ENCODE measurements at places on chromosomes 16 and 17.

- DNase-seq, result no peak
- peaks cover 25% of the 10 kb centered on the region for H3K4me1 ChIP-seq
- H3K4me3 ChIP-seq, result no peak overlapping the region
- peaks cover 5% of the 10 kb centered on the region for H3K36me3 ChIP-seq
- H3K27me3 ChIP-seq, result no peaks in the 10 kb centered on the region
- H3K27ac ChIP-seq, result peak overlapping the region; percentile 92
Observed at GRCh38 chr17:28937044-28937729, 14.1 kb downstream of the PHF12 start.

- H3K4me1 ChIP-seq, result peaks cover 20% of the 10 kb centered on the region
- peak; percentile 23 for DNase-seq
- H3K27me3 ChIP-seq, result no peaks in the 10 kb centered on the region
- peaks cover 9% of the 10 kb centered on the region for H3K36me3 ChIP-seq
- H3K27ac ChIP-seq, result peak overlapping the region; percentile 96
Observed at GRCh38 chr16:30761427-30761927, 385 bp downstream of the CFAP119 start.

DNA sequence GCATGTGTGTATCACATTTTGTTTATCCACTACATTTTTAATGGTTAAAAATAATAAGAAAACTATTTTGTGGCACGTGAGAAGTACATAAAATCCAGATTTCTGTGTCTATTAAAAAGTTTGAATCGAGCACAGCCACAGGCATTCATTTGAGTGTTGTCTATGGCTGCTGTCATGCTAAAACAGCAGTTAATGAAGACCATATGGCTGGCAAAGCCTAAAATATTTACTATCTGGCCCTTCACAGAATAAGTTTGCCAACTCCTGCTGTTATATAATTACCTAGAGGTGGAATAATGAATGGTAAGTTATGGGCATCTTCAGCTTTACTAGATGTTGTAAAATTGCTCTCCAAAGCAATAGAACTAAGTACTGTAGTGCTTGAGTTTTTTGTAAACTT lies 30.5 kb downstream of the TMEM98 start:
- no peak overlapping the region for H3K4me3 ChIP-seq
- no peaks in the 10 kb centered on the region for H3K27me3 ChIP-seq
- no peak overlapping the region for H3K27ac ChIP-seq
- no peak for DNase-seq
- H3K4me1 ChIP-seq, result peaks cover 25% of the 10 kb centered on the region

DNA sequence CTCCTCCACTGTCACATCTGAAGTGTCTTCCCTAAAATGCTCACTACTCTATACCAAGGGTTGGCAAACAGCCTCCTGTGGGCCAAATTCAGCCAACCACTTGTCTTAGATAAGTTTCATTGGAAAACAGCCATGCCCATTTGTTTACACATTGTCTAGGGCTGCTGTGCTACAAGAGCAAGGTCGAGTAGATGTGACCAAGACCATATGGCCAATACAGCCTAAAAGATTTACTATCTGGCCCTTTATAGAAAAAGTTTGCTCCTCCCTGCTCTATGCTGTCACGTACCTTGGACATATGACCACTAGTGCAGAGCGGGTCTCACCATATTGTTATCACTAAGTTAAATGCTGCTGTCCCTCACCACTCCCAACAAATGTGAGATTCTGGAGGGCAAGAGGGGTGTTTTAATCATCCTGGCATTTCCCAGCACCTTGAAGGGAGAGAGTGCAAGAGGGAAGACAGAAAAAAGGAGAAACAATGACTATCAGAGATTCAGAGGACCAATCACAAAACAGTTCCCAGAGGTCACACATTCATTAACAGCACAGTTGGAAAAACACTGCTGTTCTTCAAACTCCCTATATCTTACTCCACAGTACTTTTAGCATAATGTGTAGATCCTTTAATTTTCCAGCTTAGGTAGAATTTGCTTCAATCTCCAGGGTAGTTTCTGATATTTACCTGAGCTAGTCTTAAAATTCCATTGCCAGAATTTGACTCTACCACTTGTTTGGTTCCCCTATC lies 13.2 kb downstream of the LSM12 start:
- H3K27ac ChIP-seq, result peak overlapping the region; percentile 76
- H3K27me3 ChIP-seq, result no peaks in the 10 kb centered on the region
- no peak for DNase-seq
- peaks cover 10% of the 10 kb centered on the region for H3K36me3 ChIP-seq

- H3K4me3 ChIP-seq, result no peak overlapping the region
- peaks cover 6% of the 10 kb centered on the region for H3K36me3 ChIP-seq
- peak overlapping the region; percentile 44 for H3K27ac ChIP-seq
- no peak for DNase-seq
- no peaks in the 10 kb centered on the region for H3K27me3 ChIP-seq
- H3K4me1 ChIP-seq, result peaks cover 3% of the 10 kb centered on the region
Observed at GRCh38 chr17:20273741-20274500, 193.4 kb downstream of the LGALS9B start.

DNA sequence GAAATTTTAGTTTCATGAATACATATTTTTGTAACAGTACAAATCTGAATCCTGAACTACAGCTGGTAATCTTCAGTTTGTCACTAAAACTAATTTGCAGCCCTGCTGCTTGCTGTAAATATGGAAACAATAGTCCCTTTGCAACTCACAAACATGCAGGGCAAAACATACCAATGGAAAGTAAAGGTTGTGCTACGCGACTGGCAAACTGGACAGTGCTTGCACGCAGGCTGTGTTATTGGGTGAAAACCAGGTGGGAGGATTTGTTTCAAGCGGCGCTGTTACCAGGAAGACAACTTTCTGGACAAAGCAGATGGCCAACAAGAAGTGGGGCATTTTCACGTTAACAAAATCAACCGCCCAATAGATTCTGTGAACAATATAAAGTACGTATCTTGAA lies 93.5 kb downstream of the CDYL2 start:
- H3K4me3 ChIP-seq, result no peak overlapping the region
- no peak for DNase-seq
- no peak overlapping the region for H3K27ac ChIP-seq
- H3K36me3 ChIP-seq, result peaks cover 1% of the 10 kb centered on the region
- no peaks in the 10 kb centered on the region for H3K27me3 ChIP-seq
- no peaks in the 10 kb centered on the region for H3K4me1 ChIP-seq

- peak within 1 kb of the TSS; percentile 97 for H3K27ac ChIP-seq
- peaks cover 35% of the 10 kb centered on the region for H3K36me3 ChIP-seq
- peaks cover 45% of the 10 kb centered on the region for H3K4me1 ChIP-seq
- no peaks in the 10 kb centered on the region for H3K27me3 ChIP-seq
Observed at GRCh38 chr17:7579001-7579833, at the start of gene CD68. CD68 (plus strand) TSS chr17:7579638; CDS start chr17:7579678, 40 bp downstream.

DNA sequence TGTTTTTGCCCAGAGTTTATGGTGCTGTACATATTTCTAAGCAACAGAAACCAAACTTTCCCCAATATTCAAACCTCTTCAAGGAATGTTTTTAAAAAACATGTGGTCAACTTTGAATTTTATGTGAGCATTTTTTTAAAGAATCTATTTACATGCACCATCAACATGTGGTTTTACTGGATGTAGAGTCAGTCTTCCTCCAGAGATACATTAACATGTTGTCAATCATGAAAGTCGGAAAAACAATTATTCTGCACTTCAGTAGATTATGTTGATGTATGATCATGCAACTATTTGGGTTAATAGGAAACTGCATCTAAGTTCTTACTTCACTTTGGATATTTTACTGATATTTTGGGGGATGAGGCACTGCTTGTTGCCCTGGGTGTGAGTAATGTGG lies 208.6 kb downstream of the FOXL1 start:
- peaks cover 10% of the 10 kb centered on the region for H3K4me1 ChIP-seq
- no peak for DNase-seq
- H3K27ac ChIP-seq, result no peak overlapping the region
- no peak overlapping the region for H3K4me3 ChIP-seq

Data from progenitor cell of endocrine pancreas (in vitro differentiated cells).